Neural crest cell (in vitro differentiated cells): ENCODE measurements at places on chromosomes 5 and 9. TPM values are rescaled to one million over a fixed set of nuclear protein-coding genes. Genes with fewer than 3 reads are reported as not detected.

Gene UBTD2
- 73.3 and 74.0 TPM in 2 replicates for total RNA-seq

DNA sequence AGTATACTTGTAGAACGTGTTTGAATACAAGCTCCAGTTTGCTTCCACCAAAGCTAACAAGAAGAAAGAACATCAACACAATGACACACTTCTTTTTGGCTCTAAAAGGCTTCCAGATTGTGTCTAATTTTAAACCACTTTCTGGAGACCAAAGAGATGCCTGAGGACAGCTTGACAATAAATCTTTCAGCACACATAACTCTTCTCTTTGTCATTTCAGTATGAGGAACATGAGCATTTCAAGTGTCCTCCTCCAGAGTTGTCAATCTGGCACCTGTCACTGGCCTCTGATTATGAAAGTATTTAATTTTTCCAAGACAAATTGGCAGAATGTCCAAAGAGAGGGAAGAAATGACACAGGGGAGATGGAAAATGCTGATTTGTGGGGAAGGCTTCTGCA is 79.0 kb upstream of the TLR4 start:
- no peaks in the 10 kb centered on the region for H3K36me3 ChIP-seq
- no peaks in the 10 kb centered on the region for H3K27me3 ChIP-seq
- no peak overlapping the region for H3K27ac ChIP-seq
- DNase-seq, result no peak
- H3K4me3 ChIP-seq, result no peak overlapping the region

DNA sequence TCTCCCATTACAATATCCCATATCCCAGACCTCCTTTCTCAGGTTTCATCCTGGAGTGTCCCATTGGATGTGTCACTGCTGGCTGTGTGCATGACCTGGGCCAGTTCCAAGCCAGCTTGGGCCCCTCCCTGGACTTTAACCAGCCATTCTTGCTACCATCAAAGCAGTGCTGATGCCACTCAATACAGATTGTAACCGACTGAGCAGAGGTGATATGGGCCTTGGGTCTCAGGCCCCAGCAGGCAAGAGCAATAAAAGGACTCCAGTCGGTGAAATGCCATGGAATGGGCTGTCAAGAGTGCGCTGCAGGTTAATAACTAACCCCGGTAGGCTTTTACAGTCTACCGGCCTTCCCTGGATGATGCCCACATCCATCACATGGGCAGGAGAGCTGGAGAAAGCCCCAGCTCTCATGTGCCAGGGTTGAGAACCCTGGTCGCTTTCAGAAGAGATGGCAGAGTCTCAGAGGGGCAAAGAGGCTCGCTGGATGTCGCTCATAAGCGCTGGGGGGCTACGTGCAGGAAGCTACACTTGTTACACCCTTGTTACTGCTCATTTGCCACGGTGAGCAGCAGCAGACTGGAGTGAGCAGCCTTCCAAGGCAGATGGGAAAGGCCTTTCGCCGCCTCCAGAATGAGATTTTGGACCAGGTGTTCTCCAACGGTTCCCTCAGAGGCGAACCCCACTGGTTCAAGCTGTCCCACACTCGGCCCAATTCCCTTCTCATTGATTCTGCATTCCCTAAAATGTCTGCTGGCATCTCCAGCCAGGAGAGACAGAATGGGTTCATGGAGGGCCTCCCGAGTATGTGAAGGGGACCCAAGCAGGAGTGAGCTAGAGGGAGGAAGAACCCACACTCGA is 13.2 kb downstream of the EPB41L4B start:
- no peak overlapping the region for H3K4me3 ChIP-seq
- H3K36me3 ChIP-seq, result no peaks in the 10 kb centered on the region
- H3K27ac ChIP-seq, result no peak overlapping the region
- H3K27me3 ChIP-seq, result peaks cover 11% of the 10 kb centered on the region

GRCh38 chr5:172219296-172219695 is 25.3 kb downstream of the EFCAB9 start:
- no peak overlapping the region for H3K27ac ChIP-seq
- no peak for DNase-seq
- peaks cover 9% of the 10 kb centered on the region for H3K4me1 ChIP-seq
- H3K36me3 ChIP-seq, result peaks cover 64% of the 10 kb centered on the region

GRCh38 chr5:60297658-60298057 is 402.3 kb downstream of the DEPDC1B start:
- no peaks in the 10 kb centered on the region for H3K27me3 ChIP-seq
- H3K4me1 ChIP-seq, result peaks cover 17% of the 10 kb centered on the region
- H3K4me3 ChIP-seq, result no peak overlapping the region
- H3K27ac ChIP-seq, result no peak overlapping the region

DNA sequence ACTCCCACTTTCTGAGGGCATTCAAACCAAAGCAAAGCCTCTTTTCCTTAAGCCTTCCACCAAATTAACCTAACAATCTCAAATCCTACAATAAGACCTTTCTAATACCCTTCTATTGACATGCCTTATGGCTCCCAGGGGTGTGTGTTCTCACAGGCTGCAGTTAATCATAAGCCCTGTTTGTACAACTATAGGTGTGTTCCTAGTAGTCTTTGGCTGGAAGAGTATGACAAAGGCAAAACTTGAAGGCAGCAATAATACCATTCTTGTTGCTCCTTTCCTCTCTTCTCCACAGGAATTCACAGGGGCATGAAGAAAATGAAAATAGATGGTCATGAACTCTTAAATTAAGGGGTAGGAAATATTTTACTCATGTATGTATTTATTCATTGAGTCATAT is 10.9 kb upstream of the FBXO38 start:
- no peak for DNase-seq
- no peak overlapping the region for H3K4me3 ChIP-seq
- no peaks in the 10 kb centered on the region for H3K27me3 ChIP-seq
- peaks cover 4% of the 10 kb centered on the region for H3K4me1 ChIP-seq

Gene C7
- total RNA-seq, result 0.33 TPM in 1 of 2 replicates, not detected in the other

DNA sequence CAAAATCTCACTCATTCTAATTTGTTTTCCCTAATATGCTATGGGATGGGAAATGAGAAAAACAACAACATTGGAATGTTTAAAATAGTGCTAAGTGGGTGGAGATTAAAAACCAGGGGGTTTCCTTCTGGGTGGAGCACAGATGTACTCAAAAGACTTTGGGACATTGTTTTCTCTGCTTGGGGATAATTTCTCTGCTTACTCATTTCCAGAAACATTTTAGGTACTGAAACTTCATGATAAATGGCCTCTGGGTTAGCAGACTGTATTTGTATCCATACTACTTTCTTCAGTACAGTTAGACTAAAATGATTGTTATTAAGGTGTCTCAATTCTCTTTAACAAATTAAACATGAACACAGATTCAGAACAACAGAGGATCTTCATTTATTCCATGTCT is 17.4 kb downstream of the ELOVL7 start:
- H3K27ac ChIP-seq, result no peak overlapping the region
- no peaks in the 10 kb centered on the region for H3K4me1 ChIP-seq
- H3K27me3 ChIP-seq, result no peaks in the 10 kb centered on the region
- H3K4me3 ChIP-seq, result no peak overlapping the region
- DNase-seq, result no peak

Gene CARD9
- total RNA-seq, result 1.3 and 1.4 TPM in 2 replicates
